Heart left ventricle (tissue), 16 donors: ENCODE measurements at places on chromosomes 6 and 20. TPM values are rescaled to one million over a fixed set of nuclear protein-coding genes. Genes with fewer than 3 reads are reported as not detected.

The SLC17A2 gene
- polyA plus RNA-seq = not detected

The RBL1 gene
- polyA plus RNA-seq = 1.7 TPM

The CCN5 gene
- 92.3 TPM for polyA plus RNA-seq

The FNDC11 gene
- 0.08 TPM for polyA plus RNA-seq

The IPCEF1 gene
- 0.10 TPM for polyA plus RNA-seq

The ULBP1 gene
- polyA plus RNA-seq = 0.11 TPM

The TCF21 gene
- polyA plus RNA-seq = 5.1 TPM

The TBPL1 gene
- 16.4 TPM for polyA plus RNA-seq

The SS18L1 gene
- polyA plus RNA-seq = 7.9 TPM

The CYP21A2 gene
- polyA plus RNA-seq = 0.11 TPM

The CST2 gene
- polyA plus RNA-seq = not detected

The ANGPT4 gene
- polyA plus RNA-seq = 0.11 TPM

The ARG1 gene
- not detected for polyA plus RNA-seq

The EYS gene
- not detected for polyA plus RNA-seq

The ARMH2 gene
- polyA plus RNA-seq = not detected

The MOG gene
- polyA plus RNA-seq = 2.9 TPM

The SLC17A9 gene
- polyA plus RNA-seq = 2.6 TPM
